Activated naive CD8-positive, alpha-beta T cell treated with anti-CD3 and anti-CD28 coated beads, Interleukin-2, amount 50 U/mL, for 16 hours (primary cell): ENCODE measurements at places on chromosomes 4 and X.

GRCh38 chr4:41158274-41158673 is 56.1 kb downstream of the APBB2 start:
- DNase-seq: no peak

GRCh38 chrX:70128071-70128470 is 5.2 kb upstream of the IGBP1 start:
- DNase-seq: no peak

GRCh38 chr4:100721077-100721476 is 203.3 kb upstream of the EMCN start:
- no peak for DNase-seq

DNA sequence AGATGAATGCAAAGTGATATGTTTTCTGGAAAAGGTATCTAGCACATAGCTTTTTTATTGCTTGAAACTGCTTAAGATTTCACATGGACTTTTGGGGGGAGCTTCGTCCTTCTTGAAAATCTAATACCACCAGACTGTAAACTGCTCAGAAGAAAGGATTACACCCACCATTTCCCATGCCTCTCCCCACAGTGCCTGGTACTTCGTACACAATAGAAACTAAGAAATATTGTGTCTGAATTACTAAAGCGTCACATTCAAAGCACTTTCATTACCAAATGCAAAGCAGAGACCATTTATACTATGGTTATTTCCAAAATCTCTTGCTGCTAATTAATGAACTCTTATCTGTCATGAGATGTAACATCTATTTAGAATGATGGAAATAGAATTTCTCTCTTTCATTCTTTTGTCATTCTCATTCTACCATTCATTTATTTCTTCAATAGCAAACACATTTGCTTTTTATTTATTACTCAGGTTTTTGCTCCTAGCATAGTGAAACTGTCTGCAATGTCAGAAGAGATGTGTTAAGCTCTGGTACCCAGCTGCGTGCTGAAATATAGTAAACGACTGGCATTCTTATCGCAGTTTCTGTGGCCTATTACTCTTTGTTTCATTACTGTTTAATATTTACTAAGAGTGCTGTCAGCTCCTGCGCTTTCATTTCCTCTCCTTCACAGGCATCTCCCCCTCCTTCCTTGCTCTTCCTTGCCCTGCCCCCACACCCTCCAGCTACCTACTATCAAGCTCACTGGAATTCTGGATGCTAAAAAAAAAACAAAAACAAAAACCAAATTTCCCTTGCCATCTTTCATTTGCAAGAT is 51.4 kb upstream of the RAPGEF2 start:
- no peak for DNase-seq

- no peak for DNase-seq
These were observed 40.5 kb upstream of the ZNF827 start for GRCh38 chr4:145979160-145979559.

- DNase-seq: no peak
These were observed 787 bp upstream of the TET2 start for GRCh38 chr4:105145903-105146275.

DNA sequence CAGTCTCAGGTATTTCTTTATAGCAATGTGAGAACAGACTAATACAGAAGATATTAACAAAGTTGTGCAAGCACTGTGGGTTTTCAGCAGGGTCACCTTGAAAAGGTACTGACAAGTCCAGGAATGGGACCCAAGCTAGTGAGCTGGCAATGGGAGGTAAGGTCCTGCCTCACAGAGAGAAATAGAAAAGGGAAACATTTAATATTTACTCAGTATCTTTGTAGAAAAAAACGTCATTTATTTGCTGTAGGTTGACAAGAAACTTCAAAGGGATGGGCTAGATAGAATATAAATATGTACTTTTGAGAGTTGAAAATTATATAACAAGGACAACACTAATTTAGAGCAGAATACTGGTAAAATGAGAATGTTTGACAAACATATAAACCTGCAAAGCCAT is 89.0 kb downstream of the GPRIN3 start:
- DNase-seq: no peak

- no peak for DNase-seq
These were observed 139.4 kb downstream of the FRYL start for GRCh38 chr4:48640699-48641098.

DNA sequence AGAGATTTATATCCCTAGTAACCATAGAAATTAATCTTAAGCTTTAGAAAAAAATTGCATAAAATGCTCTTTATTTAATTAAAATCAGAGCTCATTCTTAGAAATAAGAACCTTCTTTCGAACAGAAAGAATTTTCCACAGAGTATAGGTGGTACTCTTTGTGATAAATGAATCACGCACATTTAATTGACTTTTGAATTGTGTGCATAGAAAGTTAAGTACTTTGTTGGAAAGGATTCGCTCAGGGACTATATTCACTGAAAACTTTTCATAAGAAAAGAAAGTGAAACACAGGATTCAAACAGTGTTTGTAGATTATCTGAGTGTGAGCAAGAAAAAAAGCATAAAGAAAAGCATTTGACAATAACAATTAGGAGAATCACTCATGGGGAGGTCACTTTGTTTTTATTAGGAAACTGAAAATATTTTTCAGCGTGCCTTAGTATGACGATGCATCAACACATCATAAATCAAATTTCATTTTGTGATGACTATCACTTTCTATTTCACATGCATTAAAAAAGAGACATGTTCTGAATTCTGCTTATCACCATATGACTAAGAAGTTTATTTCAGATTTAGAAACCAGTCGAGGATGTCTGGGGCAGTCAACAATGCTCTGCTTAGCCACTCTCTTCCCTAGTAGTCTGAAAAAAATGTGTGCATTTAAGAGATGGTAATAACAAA is 49.5 kb downstream of the STX18 start:
- DNase-seq: no peak

DNA sequence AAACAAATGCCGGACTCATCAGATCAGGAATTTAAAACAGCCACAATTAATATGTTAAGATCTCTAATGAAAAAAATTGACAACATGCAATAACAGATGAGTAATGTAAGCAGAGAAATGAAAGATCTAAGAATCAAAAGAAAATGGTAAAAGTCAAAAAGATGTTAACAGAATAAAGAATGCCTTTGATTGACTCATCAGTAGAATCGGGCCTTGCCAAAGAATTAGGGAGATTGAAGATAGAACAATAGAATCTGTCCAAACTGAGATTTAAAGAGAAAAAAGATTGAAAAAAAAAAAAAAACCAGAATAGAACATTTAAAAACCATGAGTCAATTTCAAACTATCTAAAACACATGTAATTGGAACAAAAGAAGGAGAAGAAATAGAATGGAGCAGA is 25.9 kb upstream of the GUCY1A1 start:
- no peak for DNase-seq

DNA sequence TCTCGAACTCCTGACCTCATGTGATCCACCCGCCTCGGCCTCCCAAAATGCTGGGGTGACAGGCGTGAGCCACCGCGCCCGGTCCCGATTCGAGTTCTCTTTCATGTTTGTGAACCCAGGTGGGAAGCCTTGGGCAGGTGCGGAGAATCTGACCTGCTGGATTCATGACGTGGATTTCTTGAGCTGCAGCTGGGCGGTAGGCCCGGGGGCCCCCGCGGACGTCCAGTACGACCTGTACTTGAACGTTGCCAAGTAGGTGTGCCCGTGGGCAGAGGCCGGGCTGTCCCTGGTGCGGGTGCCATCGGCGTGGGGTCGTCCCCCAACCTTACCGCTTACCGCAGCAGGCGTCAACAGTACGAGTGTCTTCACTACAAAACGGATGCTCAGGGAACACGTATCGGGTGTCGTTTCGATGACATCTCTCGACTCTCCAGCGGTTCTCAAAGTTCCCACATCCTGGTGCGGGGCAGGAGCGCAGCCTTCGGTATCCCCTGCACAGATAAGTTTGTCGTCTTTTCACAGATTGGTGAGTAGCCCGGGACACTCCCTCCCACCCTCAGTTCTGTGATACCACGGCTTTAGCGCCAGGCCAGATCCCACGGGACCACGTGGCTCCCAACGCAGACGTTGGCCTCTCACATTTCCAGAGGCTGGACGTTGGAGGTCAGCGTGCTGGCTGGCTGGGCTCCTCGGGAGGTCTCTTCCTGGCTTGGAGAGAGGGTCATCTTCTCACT is 15.6 kb downstream of the IL3RA start:
- DNase-seq: no peak

DNA sequence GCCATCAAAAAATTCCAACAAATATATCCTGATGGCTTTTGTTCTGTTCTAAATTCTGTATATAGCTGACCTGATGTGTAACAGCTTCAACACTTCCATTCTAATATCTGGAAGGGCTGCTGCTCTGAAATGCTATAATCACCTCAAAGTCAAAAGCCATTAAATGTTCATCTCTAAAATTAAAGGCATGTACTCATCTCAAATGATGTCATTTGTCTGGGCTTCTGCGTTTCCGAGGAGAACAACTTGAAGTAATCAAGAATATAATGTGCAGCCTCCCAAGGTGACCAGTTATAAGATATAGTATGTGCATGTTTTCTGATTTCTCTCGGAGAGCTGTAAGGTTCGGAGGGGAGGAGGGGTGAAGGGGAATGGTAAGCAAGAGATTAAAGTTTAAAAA is 237.6 kb downstream of the SCFD2 start:
- DNase-seq: no peak

- no peak for DNase-seq
These were observed 100.0 kb downstream of the SLC2A9 start for GRCh38 chr4:9921326-9921725.

GRCh38 chr4:108683479-108683878 is 33.1 kb downstream of the OSTC start:
- no peak for DNase-seq
